ENCODE measurements at places on chromosomes 11 and 22.

DNA sequence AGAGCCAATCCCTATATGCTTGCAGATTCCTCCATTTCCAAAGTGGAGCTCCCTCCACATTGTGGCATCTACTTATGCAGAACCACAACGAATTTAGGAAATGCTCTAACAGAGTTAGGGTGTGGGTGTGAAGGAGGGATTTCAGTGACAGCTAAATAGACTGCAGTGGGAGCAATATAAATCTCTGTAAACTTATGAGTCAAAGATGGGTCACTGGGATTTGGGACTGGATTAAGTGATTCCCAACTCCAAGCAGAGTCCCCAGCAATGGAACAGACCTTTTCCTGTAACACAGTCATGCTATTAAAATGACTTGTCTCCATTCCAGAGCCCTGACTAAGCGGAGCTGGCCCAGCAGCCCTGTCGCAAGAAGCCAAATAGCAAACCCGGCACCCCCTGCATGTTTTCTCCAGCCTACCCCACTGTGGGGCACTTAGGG, 36.6 kb downstream of the RPL27A start:
- DNase-seq, result no peak

DNA sequence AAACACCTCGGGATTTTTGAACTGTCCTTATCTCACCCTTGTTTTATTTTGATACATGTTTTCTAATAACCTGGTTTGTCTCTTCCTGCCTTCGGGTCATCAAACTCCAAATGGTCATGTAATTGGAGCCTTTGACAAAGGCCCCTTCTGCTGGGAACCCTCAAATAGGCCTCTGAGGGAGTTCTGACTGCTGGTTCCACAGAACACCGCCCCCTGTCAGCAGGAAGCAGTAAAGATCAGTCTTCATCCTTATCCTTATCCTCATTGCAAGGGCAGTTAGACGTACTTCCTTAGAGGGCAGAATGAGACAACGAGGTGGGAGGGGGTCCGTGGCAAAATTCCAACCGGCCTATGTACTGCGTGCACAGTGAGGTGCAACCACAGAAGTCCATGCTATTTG, 12.1 kb downstream of the TRIM51 start:
- DNase-seq, result no peak

- no peak for DNase-seq
Observed at GRCh38 chr22:32692371-32692770, 109.1 kb upstream of the TIMP3 start.

- no peak for DNase-seq
Observed at GRCh38 chr22:34761111-34761510, 304.8 kb upstream of the ISX start.

GRCh38 chr22:47594836-47595521, 832.5 kb downstream of the TBC1D22A start:
- DNase-seq, result no peak

DNA sequence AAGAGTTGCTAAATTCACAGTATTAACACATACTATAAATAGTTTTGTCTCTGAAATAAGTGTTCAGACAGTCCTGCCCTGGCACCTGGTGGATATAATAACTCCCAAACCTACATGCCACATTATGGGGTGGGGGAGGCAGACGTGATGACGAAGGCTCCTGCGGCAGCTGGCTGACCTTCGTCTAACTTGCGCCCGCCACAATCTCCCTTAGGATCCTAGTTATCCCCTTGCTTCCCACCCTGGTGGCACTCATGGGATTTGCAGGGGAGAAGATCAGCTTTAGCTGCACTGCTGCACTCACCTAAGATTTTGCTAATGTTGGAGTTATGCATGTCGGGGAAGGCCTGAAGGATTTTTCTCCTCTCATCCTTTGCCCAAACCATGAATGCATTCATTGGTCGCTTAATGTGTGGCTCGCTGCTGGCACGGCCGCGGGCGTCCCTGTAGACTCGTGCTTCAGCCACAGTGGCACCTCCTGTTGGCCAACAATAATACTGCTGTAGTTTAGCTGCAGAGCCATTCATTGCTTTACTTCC, 367.6 kb downstream of the SOX6 start:
- no peak for DNase-seq

DNA sequence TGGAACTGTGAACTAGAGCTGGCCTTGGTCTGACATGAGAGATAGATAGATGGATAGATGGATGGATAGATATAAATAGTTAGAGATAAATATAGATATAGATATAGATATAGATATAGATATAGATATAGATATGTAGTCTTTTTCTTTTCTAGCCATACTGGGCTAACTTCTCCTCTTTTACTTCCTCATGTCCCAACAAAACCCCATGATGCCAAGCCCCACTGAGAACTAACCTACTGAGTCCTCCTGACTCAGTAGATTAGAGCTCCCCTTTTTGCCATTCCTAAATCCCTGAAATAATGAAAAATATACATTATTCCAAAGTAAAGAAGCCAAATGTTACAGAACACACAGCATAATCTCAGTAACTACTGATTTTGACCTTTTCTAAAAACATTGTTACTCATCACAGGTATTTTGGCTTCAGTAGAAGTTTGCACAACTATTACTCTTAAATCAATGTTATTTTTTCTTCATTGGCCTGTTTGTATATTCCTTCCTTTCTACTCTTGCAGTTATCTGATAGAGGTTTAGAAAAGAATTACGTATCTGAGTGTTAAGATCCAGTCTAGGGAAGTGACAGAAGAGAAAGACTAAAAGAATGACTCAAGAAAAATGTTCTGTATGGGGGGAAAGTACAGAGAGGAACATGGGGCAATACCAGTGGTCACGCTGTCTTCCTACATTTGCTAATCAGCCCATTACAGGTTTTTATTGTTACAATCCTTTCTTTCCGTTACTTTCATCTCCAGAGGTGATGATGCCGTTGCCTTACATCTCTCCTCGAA, 6.0 kb upstream of the OR10D3 start:
- no peak for DNase-seq

DNA sequence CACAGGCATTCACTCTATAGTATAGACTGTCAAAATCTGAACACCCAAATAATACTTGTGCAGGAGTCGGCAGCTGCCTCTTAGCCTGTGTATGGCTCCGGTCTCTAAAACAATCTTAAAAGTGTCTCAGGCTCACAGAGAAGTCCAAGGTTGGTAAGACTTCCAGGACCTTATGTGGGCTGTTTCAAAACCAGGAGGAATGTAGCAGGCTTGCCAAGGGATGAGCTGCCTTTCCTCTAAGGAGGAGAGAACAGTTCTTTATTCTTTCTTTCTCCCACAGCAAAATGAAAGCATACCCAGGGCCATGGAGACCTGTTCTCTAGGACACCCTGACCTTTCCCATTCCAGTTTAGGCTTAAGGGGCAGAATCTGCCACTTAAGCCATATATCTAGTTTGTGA, 176.5 kb downstream of the TRPC6 start:
- DNase-seq, result no peak

GRCh38 chr11:83574519-83574918, 288.4 kb upstream of the CCDC90B start:
- no peak for DNase-seq

DNA sequence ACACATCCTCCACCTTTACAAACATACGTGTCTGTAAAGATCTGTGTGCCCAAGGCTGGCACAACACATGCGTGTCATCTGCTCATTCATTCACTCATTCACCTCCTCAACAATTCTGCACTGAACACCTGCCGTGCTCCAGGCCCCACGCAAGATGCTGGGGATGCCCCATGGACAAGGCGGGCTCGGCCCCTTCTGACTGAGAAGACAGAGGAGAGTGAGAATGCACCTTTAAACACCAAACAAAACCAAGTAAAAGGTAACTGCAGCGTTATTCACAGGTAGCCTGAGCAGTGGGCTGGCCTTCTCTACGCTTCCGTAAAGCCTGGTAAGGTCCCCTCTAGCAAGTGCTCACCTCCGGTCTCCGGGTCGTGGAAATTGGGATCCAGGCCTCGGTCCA, 142.8 kb downstream of the SHANK2 start:
- DNase-seq, result no peak

- no peak for DNase-seq
Observed at GRCh38 chr22:22867996-22868715, 19.5 kb upstream of the IGLL5 start.

GRCh38 chr11:105070306-105070705, 25.2 kb upstream of the CARD16 start:
- DNase-seq, result no peak

All from esophagus squamous epithelium (tissue), 5 donors.